ENCODE measurements at places on chromosomes 3 and 15.

DNA sequence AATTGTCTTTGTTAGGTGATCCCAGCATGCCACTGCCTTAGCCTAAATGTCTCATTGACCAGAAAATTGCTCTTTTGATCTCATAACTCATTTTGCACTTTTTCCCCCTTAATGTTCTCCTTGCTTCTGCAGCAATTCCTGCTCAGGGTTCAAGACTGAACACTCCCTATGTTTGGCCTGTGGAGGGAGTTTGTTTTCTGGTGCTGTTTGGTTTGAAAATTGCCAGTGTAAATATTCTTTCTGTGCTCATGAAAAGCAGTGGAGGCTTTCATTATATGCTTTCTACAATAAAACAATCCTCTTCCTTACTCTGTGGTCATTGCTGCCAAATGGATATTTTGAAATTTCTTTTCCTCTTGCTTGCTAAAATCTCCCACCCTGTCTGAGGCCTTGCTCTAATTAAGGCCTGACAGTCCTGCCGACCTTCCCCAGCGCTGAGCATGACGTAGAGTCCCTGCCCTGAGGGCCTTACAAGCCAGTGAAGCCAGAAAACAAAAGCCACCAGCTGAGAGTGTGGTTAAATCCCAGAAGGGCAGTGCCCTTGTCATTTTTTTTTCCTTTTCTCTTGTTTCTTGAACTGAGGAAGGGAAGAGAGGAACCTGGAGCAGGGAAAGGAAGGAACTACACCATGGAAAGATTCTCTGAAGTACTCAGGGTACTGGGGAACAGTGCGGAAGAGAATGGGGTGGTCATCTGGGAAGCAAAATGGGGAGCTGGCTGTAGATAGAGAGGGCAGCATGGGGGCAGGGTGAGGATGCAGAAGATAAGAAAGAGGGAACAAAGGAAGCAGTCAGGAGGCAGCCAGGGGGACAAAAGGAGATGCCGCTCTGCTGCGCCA, 24.8 kb downstream of the ZBTB38 start:
- no peak for DNase-seq

- DNase-seq: no peak
These were observed 513.2 kb downstream of the MECOM start for GRCh38 chr3:169150343-169150742.

DNA sequence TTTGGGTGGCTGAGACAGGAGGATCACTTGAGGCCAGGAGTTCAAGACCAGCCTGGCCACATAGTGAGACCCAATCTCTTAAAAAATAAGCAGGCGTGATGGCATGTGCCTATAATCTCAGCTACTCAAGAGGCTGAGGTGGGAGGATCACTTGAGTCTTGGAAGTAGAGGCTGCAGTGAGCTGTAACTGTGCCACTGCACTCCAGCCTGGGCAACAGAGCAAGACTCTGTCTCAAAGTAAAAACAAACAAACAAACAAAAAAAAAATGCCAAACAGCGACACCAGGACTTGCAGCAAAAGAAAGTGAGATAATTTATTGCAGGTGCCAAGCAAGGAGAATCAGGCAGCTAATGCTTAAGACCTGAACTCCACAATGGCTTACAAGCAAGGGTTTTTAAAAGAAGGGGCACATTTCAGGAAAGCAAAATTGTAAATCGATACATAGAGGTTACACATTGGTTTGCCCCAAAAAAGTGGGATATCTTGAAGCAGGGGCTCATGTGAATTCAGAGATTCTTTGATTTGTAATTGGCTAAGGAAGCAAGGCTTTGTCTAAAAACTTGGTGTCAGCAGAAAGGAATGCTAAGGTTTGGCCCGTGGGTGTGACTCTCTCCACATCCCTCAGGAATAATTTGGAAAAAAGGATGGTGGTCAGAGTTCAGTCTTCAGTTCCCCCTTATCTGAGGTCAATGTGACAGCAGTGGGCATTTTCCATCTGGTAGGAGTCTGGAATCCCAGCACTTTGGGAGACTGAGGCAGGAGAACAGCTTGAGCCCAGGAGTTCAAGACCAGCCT, 5.2 kb upstream of the MPI start:
- no peak for DNase-seq

DNA sequence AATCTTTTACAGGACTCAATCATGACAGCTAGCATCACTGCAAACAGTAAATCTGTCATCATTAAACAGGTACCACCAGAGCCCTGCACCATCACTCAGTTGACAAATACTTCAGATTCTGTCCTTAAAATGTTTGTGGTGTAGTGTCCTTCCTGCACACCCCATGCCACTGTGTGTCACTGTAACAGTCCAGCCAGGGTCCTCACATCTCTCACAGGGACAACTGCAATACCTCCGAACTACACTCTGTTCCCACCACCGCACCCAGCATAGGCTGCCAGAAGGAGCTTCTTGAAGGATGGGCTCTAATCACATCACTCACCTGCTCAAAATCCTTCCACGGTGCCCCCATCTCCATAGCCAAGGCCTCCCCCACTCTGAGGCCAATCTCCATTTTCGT, 90.2 kb upstream of the FGF12 start:
- DNase-seq: no peak

GRCh38 chr15:65377105-65377975, 462 bp downstream of the IGDCC3 start:
- peak; percentile 11 for DNase-seq

GRCh38 chr15:70036585-70037291, 61.0 kb downstream of the TLE3 start:
- DNase-seq: peak; percentile 92

- no peak for DNase-seq
These were observed 105.1 kb upstream of the BCL6 start for GRCh38 chr3:187850258-187850921.

- no peak for DNase-seq
These were observed 41.1 kb upstream of the CTSH start for GRCh38 chr15:78985859-78986475.
